ENCODE measurements at places on chromosomes 12 and 14.

DNA sequence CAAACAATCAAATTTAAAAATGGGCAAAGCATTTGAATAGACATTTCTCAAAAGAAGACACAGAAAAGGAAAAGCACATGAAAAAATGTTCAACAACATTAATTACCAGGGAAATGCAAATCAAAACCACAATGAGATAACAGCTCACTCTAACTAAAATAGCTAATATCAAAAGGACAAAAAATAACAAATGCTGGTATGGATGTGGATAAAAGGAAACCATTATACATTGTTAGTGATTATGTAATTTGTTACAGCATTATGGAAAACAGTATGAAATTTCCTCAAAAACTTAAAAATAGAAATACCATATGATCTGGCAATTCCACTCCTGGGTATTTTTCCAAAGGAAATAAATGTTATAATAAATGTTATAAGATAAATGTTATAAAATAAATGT lies 52.9 kb downstream of the DUSP6 start:
- no peak for DNase-seq

DNA sequence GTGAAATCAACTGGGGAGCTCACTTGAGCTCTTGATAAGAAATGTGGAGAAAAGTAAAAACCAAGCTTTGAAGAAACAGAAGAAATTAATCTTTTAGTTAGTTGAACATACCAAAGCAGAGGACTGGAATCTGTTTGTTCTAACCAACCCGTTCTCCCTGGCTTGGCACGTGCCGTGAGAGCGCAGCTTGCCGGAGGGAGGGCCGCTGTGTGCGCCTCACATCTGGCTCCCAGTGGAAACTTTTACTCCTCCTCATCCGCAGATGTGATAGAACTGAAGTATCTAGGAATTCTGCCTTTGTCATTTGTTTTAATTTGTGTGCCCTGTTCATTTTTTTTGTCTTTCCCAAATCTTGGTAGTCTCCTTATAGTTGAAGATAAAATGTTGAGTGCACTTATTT lies 64.9 kb downstream of the DDX51 start:
- no peak for DNase-seq

- no peak for DNase-seq
These were observed 44.5 kb downstream of the PSMA6 start for GRCh38 chr14:35336494-35337268.

- DNase-seq: no peak
These were observed 32.7 kb downstream of the GARIN6 start for GRCh38 chr12:99680276-99680675.

DNA sequence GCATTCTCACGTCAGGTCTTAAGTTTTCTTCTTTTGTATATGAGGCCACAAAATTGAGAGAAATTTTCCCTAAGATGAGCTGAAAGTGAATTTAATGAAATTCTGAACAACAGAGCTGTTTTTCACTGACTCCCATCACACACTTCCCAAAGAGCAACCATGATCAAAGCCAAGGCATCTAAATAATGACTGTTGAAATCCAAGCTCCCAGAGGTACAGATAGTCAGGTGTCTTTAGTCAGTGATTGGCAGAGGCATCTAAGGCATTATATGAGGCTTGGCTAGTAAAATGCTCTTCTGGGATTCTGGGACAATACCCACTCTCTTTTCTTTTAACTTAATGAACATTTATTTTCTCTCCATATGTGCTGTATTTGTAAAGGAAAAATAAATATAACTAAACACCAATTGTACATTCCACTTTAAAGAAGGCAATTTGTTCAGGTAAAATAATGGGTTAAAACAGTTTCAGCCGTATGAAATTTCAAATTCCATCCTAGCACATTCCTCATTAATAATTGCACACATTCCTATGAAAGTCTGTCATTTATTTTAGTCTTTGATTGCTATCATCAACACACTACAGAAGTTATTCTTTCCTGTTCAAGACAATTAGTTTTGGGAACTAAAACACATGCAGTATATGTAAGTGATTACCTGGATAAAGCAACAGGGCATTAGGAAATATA lies 871 bp upstream of the SSTR1 start:
- DNase-seq: no peak

GRCh38 chr12:94227066-94227465 lies 78.7 kb downstream of the PLXNC1 start:
- DNase-seq: no peak

- DNase-seq: no peak
These were observed 8.8 kb downstream of the SMOC1 start for GRCh38 chr14:69887740-69888657.

DNA sequence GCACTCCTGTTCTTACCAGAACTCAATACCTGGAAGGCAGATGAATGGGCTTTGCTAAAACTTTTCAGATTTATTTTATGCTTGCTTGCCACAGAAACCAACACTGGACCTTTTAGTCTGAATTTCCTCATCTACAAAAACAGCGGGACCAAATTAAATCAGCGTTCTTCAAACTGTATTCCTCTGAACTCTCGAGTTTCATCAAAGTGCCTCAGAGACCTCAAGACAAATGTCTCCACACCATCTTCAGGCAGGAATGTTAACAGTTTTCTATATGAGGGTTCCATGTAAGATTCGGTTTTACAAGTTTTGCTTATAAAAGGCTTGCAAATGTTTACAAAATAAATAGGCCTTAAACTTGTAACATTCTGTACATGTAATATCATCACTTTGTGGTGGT lies 74.6 kb downstream of the MED13L start:
- no peak for DNase-seq

DNA sequence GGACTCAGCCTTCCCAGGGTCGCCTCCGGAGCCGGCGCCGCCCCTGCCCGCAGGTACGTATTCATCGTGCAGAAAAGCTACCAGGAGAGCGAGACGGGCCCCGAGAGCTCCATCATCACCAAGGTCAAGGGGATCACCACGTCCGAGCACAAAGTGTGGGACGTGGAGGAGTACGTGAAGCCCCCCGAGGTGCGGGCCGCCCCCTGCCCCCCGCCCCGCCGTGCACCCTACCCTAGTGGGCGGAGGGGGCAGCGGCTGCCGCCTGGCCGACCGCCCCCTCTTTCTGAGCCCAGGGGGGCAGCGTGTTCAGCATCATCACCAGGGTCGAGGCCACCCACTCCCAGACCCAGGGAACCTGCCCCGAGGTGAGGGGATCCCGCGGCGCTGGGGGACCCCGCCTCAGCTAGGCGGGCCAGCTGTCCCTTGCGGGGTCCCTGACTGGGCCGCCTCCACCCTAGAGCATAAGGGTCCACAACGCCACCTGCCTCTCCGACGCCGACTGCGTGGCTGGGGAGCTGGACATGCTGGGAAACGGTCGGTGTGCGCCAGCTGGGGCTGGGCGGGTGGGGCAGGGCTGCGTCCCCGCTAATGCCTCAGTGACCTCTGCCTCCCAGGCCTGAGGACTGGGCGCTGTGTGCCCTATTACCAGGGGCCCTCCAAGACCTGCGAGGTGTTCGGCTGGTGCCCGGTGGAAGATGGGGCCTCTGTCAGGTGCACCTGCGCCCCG lies 973 bp downstream of the P2RX2 start:
- DNase-seq: no peak

GRCh38 chr14:65549429-65549828 lies 136.9 kb downstream of the FUT8 start:
- no peak for DNase-seq

GRCh38 chr14:95877633-95878032 lies 1.0 kb downstream of the TUNAR start:
- DNase-seq: no peak

GRCh38 chr14:51283402-51284085 lies 43.5 kb downstream of the TMX1 start:
- DNase-seq: peak; percentile 55

GRCh38 chr14:60233251-60233650 lies 15.8 kb upstream of the PPM1A start:
- no peak for DNase-seq

- DNase-seq: no peak
These were observed 150.2 kb upstream of the C14orf180 start for GRCh38 chr14:104429291-104429861.

GRCh38 chr14:32367516-32367915 lies 38.4 kb downstream of the AKAP6 start:
- DNase-seq: no peak

Data from CD4-positive, alpha-beta T cell treated with Interleukin-4 for 4 hours (primary cell).